ENCODE measurements at places on chromosomes 6 and 20. TPM values are rescaled to one million over a fixed set of nuclear protein-coding genes. Genes with fewer than 3 reads are reported as not detected.

BIRC7 gene
- total RNA-seq: not detected

RAMACL gene
- 1.5 TPM for total RNA-seq

OXT gene
- 1.2 TPM for total RNA-seq

GPR6 gene
- not detected for total RNA-seq

MYH7B gene
- total RNA-seq: 0.50 TPM

MMP24 gene
- total RNA-seq: 2.6 TPM

CD109 gene
- 1.3 TPM for total RNA-seq

OR12D3 gene
- not detected for total RNA-seq

NDUFAF4 gene
- total RNA-seq: 53.0 TPM

OTOR gene
- not detected for total RNA-seq

TGM6 gene
- total RNA-seq: not detected

SH3BGRL2 gene
- total RNA-seq: 40.0 TPM

DNA sequence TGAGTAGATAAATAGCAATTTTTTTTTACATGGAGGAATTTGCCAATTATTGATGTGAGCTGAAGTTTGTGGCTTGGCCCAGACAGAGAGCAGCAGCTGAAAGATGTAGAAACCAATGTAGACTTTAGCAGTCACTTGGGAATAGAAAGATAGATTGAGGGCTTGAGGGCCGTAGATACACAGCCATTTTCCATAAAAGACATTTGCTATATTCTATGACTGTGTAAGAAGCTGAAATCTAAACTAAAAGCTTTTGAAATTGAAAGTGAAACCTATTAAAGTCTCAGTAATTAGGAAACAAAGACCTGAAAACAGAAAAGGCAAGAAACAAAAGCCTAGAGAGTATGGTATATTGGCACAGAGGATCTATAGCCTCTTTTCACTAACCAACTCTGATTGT, 332.7 kb downstream of the CENPW start:
- DNase-seq: no peak

- DNase-seq: no peak
These were observed 32.3 kb upstream of the PLCB4 start for GRCh38 chr20:9036593-9036992.

DNA sequence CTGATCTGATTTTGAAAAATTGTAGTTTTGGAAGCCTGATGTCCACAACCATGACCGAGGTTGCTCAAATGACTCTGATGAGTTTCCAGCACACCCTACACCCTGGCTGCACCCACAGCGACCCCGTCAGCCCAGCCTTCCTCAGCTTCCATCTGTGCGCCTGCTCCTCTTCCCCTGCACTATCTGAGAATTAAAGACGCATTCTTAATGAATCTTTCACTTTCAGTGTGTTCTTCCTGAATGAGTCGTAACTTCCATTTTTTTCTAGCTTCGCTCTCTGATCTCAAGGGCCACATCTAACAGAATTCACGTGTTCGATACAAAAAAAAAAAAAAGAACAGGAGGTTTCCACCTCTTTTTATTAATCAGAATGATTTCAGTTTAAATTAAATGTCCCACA, 21.3 kb upstream of the RREB1 start:
- DNase-seq: no peak

GRCh38 chr6:133594652-133595110, 294.2 kb upstream of the TCF21 start:
- no peak for DNase-seq

- no peak for DNase-seq
These were observed 12.1 kb downstream of the TRIM31 start for GRCh38 chr6:30100585-30101443.

- no peak for DNase-seq
These were observed 48.5 kb downstream of the TGM2 start for GRCh38 chr20:38116409-38117165.

GRCh38 chr6:32967151-32968091, 973 bp upstream of the BRD2 start:
- no peak for DNase-seq

DNA sequence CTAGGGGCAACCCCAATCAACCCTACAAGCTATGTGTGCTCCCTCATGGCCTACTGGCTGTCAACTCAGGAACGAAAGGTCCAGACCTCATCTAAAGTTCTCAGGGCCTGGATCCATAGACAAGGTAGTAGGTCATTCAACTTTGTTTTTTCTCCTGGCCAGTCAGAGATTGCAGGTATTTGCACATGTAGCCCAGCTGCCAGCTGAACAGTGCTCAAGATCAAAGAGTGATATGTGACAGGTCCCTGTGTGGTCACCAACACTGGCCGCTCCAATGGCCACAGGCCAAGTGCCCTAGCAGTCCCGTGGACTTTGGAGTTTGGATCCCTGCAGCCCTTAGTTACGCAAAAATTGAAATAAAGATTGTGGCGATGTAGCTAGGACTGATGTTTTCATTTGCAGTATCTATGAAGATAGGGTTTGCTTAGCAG, 60.6 kb upstream of the ATXN1 start:
- no peak for DNase-seq

- DNase-seq: no peak
These were observed 71.5 kb downstream of the CNKSR3 start for GRCh38 chr6:154438882-154439415.

DNA sequence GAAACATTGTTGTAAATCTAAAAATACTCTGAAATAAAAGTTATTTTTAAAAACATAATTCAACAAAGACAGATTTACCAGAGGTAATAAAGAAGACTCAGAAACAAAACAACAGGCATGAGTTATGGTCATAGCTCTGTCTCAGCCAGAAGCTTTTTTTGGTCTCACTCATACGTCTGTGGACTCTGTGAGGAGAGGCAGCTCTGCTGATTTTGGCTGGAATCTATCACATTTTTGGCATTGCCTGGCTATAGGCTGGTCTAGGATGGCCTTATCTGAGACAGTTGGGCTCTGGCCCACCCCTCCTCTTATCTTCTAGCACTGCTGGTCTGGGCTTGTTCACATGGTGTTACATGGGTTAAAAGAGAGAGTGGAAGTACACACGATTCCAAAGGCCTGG, 514.0 kb upstream of the BTBD3 start:
- no peak for DNase-seq

GRCh38 chr6:43734294-43734665, 35.7 kb upstream of the VEGFA start:
- DNase-seq: no peak

DNA sequence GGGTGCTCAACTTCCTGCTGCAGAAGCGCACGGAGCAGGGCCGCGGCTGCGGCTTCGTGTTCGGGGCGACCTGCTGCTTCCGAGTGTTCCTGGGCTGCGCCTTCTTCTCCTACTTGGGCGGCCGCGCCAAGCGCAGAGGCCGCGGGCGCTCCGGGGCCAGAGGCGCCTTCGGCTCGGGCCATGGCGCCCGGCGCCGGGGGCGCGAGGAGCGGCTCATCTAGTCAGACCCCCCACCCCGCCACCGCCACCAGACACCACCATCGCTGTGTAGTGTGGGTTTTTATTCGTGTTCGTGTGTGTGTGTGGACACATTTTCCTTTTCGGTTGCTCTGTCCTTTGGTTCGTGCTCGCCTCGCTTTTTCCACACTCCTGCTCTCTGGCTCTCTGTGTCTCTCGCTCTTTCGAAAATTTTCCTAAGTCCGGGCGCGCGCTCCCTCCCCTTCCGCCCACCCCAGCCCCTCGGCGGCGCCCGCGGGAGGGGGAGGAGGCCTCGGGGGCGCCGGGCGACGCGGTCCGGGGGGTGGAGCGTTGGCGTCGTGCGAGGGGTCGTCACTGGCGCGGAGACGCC, 38.1 kb downstream of the GNAS start:
- peak; percentile 84 for DNase-seq

DNA sequence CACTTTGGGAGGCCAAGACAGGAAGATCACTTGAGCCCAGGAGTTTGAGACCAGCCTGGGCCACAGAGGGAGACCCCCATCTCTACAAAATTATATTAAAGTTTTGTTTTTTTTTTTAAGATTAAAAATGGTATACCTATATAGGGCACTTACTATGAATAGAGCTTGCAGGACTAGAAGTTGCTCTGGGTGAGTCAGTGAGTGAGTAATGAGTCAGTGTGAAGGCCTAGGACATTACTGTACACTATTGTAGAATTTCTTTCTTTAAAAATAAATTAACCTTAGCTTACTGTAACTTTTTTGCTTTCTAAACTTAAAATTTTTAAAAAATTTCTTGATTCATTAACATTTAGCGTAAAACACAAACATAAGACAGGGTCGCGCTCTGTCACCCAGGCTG, 29.7 kb downstream of the STK35 start:
- no peak for DNase-seq

DNA sequence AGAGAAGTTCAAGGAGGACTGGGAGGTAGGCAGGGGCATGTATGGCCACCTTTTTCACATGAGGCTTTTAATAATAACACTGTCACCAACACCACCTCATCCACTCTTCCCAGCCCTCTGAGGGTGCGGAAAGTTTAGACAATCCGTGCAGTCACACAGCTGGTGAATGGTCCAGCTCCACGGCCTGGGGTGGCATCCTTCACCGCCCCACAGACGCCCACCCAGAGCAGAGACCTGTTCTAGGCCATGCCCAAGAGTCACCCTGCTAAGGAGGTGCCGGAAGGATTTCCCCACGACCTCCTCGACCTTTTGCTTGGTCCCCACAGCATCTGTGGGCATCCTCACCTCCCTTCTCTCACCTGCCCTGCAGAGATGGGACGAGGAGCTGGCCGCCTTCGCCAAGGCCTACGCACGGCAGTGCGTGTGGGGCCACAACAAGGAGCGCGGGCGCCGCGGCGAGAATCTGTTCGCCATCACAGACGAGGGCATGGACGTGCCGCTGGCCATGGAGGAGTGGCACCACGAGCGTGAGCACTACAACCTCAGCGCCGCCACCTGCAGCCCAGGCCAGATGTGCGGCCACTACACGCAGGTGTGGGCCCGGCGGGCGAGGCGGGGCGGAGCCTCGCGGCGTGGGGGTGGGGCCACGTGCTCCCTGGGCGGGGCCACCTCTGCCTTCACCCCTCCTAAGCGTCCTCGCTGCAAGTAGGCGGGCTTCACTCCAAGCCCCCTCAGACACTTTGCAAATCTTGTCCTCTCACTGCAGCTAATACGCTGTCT, 4.4 kb downstream of the PI16 start:
- no peak for DNase-seq

- DNase-seq: no peak
These were observed 1.9 kb downstream of the PPP1R18 start for GRCh38 chr6:30684386-30685156.

DNA sequence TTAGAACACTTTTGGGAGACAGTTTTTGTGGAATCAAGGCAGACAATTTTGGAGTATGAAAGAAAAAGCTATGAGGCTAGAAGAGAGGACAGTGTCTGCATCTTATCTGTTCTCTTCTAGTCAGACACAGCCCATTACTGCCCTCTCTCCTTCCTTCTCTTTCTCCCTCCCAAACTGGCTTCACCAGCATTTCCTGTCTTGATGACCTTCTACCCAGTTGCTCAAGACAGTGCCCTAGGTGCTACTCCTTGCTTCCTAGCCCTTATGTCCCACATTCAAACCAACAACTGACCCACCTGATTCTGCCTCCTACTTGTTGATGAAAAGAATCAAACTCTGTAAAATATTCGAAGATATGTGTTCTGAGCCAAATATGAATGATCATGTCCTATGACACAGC, 116.4 kb upstream of the RIPOR2 start:
- no peak for DNase-seq

- no peak for DNase-seq
These were observed 73.2 kb upstream of the CITED2 start for GRCh38 chr6:139447656-139447975.

- no peak for DNase-seq
These were observed 13.5 kb downstream of the KCNK17 start for GRCh38 chr6:39300739-39301138.

GRCh38 chr6:30964075-30964474, 19.4 kb upstream of the MUC21 start:
- no peak for DNase-seq

- no peak for DNase-seq
These were observed 143.0 kb downstream of the FNDC1 start for GRCh38 chr6:159312206-159312605.

Measured in type B pancreatic cell (in vitro differentiated cells).